Mucosa of gallbladder (tissue), 1 donor: ENCODE measurements at places on chromosomes 6 and 20. TPM values are rescaled to one million over a fixed set of nuclear protein-coding genes. Genes with fewer than 3 reads are reported as not detected.

- no peak for DNase-seq
Observed at GRCh38 chr20:52129611-52130010, 62.0 kb downstream of the ZFP64 start.

GRCh38 chr20:44967207-44967807, 995 bp downstream of the STK4 start:
- DNase-seq, result peak; percentile 28

GRCh38 chr6:20700375-20700774, 166.1 kb downstream of the CDKAL1 start:
- no peak for DNase-seq

DNA sequence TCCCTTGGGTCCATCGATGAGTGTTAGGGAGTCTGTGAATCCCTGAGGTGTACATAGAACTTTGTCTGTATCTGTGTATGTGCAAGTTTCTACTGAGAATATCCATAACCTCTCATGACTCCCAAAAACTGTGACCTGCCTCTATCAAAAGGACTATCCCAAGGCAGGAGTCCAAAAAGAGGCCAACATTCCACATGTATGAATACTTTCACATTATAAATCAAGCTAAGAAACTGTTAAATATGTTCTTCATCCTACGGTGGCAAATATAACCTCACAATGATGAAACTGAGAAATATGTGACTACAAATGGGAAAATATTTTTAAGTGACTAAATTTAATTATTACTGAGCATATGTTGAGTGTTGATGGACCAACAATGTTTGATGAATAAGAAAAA, 16.1 kb upstream of the STX11 start:
- no peak for DNase-seq

DNA sequence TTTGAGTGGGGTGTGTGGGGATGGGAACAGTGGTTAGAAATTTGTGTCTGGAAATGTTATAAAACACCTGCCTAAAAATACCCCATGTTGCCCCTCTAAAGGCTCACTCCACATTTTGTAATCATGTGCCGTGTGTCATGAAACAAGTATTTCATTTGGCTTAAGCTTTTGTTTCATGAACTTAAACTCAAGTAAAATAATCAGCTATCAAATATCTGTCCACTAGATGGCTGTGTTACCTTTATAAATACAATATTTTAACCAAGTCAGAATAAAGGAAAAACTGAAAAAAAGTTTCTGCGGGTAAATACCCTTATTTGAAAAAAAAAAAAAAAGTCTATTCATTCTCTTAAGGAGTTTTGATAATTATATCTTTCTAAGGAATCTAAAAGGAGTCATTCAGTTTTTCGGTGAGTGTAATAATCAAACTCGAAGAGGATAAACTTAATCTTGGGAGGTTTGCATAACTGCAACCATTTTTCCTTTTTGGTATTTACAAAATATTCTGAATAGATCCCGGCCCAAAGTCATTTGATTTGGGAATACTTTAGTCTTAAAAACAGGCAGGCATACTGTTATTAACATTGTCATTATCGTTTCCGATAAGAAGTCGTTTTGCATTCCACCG, 29.9 kb upstream of the MTRF1L start:
- DNase-seq, result no peak

GRCh38 chr20:49707118-49707517, 6.6 kb downstream of the B4GALT5 start:
- no peak for DNase-seq

GRCh38 chr20:16647875-16648597, 74.8 kb upstream of the KIF16B start:
- DNase-seq, result no peak

GRCh38 chr6:91569071-91569470, 982.2 kb upstream of the MAP3K7 start:
- no peak for DNase-seq

DNA sequence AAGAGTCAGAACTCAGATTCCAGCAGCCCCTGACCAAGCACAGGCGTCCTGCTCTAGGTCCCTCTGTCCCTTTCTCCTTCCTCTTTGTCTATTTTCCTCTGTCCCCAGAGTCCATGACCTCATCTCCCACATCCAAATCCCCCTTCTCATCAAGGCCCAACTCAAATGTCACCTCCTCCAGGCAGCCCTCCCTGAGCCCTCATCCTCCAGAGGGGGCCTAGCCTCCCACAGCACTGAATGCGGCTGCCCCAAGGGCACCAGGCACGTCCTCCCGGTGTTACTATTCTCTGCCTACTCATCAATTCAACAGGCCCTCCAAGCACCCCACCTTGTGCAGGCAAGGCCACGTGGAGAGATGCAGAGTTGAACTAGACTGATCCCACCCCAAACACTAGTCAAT, 49.7 kb downstream of the GRM4 start:
- DNase-seq, result no peak

DNA sequence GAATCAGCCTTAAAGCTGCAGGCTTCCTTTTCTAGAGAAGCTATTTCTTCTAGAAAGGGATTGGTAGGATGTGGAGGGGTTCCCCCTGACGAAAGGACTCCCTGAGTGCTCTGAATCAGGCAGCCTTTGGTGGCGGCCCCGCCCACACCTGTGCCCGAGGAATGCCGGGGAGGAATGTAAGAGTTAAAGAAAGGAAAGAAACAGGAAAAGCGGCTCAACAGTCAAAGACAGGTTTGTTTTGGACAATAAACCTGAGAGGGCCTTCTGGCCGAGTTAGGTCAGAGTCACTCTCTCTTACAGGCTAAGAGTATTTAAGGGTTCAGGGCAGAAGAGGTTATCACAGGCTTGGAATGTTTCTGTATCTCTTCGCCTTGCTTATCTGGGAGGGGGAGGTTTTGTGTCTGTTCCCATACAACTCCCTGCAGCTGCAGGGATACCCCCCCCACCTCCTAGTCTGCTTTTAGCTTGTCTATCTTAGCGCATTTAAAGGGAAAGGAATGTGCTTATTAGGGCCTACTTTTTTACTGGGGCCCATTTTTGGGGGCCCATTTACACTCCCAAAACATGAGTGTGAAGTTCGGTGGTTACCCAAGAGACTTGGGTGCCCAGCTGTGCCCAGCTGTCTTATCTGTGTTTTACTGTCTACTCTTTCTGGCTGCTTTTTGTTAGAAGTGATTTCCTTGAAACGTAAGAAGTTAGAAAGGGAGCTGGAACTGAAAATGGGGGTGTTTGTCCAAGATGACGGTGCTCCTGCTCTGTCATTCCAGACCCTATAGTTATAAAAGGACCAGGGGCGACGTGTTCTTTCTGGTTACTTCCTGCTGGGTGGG, 32.8 kb downstream of the DYNLT1 start:
- no peak for DNase-seq

The SAMD3 gene
- 2.2 TPM for total RNA-seq

The C6orf163 gene
- 2.6 TPM for total RNA-seq

The ORC3 gene
- total RNA-seq, result 15.9 TPM

The SLC44A4 gene
- total RNA-seq, result 457 TPM
